Stimulated activated CD4-positive, alpha-beta T cell treated with anti-CD3 and anti-CD28 coated beads, Interleukin-12 subunit alpha, Interleukin-12 subunit beta, amount 100 ng/mL, for 24 hours (primary cell): ENCODE measurements at places on chromosomes 12 and 14.

- no peak for DNase-seq
These were observed 22.6 kb upstream of the MAPKAPK5 start for GRCh38 chr12:111819191-111820158.

- DNase-seq: no peak
These were observed 753 bp downstream of the ACRBP start for GRCh38 chr12:6646276-6647082.

GRCh38 chr14:97977651-97978261 is 1180.6 kb downstream of the VRK1 start:
- DNase-seq: peak; percentile 57

DNA sequence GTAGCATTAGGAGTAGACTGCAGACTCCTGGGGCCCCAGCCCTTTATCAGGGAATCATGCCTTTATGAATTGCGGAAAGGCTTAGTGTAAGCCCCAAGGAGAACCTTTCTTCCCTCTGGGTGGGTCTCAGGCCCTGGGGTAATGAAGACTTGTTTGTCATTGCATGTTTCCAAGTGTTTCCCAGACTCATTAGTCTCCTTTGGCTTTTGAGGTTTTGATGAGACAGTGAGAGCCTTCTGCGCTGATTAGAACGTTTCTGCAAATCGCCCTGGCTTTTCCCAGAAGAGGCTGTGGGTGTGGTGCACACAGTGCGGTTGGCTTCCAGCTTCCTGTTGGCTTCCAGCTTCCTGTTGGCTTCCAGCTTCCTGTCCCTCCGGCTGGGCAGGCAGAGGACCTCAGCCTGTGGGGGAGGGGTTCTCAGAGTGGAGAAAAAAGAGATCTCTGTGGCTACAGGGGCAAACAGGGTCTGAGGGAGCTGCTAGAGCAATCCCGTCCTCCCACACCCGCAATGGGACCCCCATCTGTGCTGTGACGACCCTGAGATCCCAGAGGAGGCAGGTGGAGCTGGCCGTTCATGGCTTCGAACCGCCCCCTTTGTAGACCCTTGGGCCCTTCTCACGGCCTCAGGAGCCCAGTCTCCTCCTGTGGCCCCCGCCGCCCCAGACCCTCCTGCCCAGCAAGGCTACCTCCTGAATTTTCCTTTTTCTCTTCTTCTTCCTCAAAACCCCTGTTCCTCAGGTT is 42.1 kb downstream of the GPR68 start:
- no peak for DNase-seq

DNA sequence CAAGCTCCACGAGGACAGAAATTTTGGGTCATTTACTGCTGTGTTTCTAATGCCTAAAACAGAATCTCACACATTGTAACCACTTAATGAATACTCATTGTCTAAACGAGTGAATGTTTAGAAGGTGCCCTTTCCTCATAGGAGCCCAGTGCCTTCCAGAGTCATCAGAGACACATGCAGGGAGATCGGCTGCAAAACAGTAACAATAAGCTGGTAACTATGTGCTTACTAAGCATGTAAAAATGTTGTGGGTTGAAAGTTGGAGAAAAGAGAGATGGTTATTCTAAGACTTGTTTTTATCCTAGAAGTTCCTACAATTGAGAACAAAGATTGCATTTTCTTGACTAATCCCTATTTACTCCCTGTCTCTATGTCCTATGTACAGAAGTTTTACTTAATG is 7.4 kb downstream of the TESPA1 start:
- no peak for DNase-seq

DNA sequence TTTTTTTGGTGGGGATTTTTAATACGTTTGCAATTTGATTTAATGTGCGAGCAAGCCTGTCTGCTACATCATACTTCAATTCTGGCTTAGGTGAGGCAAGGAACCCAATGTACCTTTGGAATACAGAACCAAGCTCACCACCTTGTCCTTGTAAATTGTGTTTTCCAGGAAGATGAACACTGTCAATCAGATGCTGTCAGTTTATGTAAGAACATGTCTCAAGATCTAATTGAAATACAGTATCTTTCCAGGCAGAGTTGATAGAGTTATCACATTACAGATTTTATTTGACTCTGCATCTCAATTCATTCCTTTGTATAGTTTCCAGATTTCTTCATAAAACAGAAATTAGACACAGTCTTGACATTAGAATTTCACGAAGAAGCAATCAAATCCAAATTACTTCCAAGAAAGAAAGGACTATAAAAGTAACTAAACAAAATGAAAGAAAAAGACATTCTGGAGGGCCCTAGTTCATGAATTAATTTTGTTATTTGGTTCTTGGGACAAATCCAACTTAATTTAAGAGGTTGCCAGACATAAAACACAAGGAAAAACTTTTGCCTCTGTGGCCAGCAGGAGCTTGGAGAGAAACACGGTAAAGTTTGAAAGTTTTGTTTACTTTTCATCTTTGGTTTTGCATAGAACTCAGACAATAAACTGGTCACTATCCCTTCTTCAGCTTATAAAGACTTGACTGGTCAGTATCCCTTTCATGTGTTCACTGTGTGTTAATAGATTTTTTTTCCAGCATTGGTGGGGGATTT is 16.4 kb upstream of the MED13L start:
- DNase-seq: no peak

DNA sequence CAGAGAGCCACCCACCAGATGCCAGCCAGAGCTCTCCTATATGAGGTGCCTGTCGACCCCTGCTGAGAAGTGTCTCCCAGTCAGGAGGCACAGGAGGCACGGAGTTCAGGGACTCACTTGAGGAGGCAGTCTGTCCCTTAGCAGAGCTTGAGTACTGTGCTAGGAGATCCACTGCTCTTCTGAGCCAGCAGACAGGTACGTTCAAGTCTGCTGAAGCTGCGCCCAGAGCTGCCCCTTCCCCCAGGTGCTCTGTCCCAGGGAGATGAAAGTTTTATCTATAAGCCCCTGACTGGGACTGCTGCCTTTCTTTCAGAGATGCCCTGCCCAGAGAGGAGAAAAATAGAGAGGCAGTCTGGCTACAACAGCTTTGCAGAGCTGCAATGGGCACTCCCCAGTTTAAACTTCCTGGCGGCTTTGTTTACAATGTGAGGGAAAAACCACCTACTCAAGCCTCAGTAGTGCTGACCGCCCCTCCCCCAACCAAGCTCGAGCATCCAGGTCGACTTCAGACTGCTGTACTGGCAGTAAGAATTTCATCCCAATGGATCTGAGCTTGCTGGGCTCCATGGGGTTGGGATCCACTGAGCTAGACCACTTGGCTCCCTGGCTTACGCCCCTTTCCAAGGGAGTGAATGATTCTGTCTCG is 146.7 kb upstream of the USP15 start:
- DNase-seq: no peak

GRCh38 chr12:13316587-13317246 is 120.2 kb downstream of the EMP1 start:
- no peak for DNase-seq

- DNase-seq: no peak
These were observed 28.2 kb upstream of the AMIGO2 start for GRCh38 chr12:47107926-47108325.

- no peak for DNase-seq
These were observed 19.5 kb downstream of the PLXNC1 start for GRCh38 chr12:94167756-94168416.

DNA sequence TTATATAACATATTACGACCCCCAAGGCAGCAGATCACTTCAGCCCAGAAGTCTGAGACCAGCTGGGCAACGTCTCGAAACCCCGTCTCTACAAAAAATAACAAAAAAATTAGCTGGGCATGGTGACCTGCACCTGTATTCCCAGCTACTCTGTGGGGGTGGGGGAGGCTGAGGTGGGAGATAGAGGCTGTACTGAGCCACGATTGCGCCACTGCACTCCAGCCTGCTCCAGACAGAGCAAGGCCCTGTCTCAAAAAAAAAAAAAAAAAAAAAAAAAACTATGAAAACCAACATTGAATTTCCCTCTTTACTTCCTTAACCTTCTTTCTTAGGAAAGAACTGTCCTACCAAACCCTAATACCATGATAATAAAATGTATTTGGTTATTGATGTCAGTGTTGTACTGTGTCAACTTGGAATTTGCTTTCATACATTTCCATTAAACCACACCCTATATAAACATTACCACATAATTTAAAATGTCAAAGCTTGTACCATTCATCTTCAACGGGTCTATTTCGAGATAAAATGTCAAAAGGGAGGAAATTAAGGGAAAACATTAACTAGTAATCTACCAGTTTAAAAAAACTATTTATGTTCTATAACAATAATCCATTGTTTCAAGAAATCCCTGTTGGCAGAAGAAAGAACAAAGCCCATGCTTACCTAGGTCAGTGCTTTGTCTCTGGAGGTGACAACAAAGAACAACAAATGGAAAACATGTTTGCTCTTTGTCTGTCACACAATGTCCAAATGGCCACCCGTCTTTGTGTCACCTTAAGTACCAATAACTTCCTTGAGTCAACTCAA is 17.4 kb downstream of the GALNT4 start:
- no peak for DNase-seq

DNA sequence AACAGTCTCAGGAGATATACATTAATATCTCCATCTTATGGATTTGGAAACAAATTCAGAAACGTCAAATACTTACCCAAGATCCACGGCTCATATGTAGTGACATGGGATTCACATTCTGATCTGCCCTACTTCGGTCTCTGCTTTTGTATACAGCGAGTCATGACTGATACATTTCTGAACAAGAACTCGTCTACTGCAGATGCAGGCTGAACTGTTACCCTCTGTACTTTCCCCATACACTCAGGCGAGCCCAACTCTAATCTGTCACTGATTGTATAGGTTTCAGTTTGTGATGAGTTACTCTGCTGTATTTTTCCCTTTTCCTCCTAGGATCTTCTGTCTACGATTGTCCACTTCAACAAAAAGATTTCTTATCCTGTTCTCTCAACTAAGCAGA is 441.6 kb downstream of the CCDC91 start:
- no peak for DNase-seq

DNA sequence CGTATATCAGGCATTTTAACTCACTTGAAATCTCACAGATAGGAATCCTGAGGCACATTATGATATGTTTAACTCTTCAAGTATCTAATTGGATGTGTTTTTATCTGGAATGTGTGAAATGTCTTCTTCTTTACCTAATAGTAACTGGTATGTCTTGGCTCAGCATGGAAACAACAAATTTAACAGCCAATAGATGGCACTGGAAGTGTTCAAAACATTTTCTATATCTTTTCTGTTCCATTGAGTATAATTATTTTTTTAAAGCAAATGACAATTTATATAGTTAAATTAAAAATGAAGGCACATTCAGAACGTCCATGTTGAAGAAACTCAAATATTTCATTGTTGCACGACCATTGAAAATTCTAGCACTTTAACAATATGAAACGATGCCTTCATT is 164.6 kb upstream of the SLC16A7 start:
- DNase-seq: no peak

- no peak for DNase-seq
These were observed 2.2 kb downstream of the KRT80 start for GRCh38 chr12:52189376-52190174.

- peak; percentile 5 for DNase-seq
These were observed 167.6 kb downstream of the SLC41A2 start for GRCh38 chr12:104790296-104791125.

DNA sequence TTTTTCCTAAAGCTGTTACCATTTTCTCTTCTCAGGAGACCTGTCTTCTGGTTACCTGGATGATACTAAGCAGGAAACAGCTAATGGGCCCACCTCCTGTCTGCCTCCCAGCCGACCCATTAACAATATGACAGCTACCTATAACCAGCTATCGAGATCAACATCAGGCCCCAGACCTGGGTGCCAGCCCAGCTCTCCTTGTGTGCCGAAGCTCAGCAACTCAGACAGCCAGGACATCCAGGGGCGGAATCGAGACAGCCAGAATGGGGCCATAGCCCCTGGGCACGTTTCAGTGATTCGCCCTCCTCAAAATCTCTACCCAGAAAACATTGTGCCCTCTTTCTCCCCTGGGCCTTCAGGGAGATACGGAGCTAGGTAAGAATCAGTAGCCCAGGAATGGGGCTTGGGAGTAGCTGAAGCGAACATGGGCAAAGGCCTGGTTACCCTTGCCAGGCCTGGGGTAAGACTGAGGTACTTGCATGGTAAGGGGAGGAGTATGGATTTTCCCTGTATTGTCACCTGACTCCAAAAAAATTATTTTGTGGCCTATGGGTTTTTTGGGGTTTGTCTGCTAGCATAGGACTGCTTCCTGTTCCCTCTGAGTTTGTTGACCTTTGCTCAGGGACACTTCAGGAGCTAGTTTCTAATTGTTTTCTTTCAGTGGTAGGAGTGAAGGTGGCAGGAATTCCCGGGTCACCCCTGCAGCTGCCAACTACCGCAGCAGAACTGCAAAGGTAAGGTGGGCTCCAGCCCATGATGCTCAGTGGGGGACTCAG is 26.6 kb downstream of the TRAFD1 start:
- no peak for DNase-seq

GRCh38 chr14:67478800-67479084 is 9.8 kb downstream of the TMEM229B start:
- no peak for DNase-seq

DNA sequence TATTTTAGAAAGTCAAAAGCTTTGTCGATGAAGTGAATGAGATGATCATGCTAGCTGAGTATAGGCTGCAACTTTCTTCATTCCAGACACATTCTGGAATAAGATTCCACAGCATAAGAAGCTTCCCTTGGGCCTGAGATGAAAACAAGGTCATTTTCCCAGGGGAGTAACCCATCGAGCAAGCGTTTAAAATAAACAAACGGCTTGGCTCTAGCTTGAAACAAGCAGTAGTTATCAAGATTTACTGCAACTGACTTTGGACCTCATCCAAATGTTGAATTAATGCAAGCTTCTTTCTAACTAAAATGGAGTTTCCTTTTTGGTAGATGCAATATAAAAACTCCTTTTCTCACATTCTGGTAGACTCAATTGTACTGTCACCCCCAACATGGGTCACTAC is 23.0 kb downstream of the KCNJ8 start:
- DNase-seq: no peak

DNA sequence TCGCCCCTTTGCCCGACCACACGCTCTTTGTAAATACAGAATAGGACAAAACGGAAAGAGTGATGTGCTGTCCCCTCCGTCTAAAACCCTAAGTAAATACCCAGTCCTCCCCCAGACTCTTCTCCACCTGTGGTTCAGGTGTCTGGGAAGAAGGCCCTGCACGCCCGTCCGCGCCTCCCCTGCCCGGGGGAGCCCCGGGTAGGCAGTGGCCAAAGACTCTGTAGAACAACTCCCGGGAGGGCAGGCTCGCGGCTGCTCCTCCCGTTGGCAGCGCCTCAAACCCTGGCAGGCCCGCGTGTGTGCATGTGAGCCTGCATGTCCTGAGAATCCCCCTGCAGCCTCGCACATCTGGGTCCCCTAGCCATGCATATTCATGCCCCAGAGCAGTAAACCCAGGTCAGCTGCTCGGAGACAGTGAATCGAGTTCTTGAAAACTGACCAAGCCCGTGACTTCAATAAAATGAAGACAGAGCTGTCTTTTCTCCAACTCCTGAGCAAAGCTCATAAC is 165.8 kb downstream of the MON2 start:
- DNase-seq: no peak

DNA sequence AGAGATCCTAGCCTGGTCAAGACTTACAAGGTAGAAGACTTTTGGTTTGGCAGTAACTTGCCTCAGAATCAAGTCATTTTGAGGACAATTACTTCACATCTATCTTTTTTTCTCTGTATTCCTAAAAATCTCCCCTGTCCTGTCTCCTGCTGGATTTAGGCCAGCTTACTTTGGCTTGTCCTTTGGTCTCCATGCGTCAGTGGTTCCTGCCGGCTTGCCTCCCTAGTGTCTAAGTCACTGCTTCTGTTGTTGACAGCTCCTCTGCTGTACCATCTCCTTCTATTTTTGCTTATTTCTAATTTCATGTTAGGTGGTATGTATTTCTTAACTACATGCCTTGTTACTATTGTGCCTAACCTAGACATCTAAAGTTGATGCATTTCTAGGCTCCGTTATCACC is 39.7 kb upstream of the FBLN5 start:
- no peak for DNase-seq
